IMR-90 (cell line): ENCODE measurements at places on chromosomes 16 and 17. TPM values are rescaled to one million over a fixed set of nuclear protein-coding genes. Genes with fewer than 3 reads are reported as not detected.

Gene ZNF19
- total RNA-seq: 2.8 and 2.9 TPM in 2 replicates

Gene TNK1
- total RNA-seq: under 0.01 and 0.54 TPM in 2 replicates

Gene AANAT
- not detected in 2 replicates for total RNA-seq

DNA sequence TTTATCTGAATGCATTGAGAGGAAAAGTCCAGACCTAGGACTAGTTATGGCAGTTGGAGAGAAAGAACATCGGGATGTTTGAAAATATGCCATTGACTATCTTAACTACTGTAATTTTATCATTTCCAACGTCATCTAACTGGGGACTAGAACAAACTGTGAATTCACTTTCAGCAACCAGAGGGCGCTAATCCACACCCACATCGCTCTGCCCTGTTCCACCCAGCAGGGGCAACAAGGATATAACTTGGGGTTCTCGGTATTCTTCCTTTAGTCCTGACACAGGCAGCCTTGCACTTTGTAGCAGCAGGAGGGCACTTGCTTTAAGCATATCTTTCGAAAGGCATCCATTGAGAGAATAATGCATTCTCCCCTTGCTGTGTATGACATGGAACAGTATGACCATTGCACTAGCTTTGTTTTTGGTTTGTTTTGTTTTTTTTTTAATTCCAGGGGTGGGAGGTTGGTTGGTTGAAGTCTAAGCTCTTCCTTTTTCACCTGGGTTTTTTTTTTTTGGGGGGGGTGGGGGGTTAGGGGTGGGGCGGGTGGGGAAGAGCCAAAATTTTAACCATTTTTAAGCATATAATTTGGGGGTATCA lies 31.5 kb downstream of the SIAH1 start:
- peaks cover 33% of the 10 kb centered on the region for H3K36me3 ChIP-seq
- DNase-seq: peak; percentile 75
- H3K27me3 ChIP-seq: no peaks in the 10 kb centered on the region
- no peaks in the 10 kb centered on the region for H3K4me1 ChIP-seq
- H3K4me3 ChIP-seq: no peak overlapping the region

- H3K27ac ChIP-seq: no peak overlapping the region
- H3K4me3 ChIP-seq: no peak overlapping the region
- no peaks in the 10 kb centered on the region for H3K36me3 ChIP-seq
- DNase-seq: no peak
Observed at GRCh38 chr17:79681628-79682261, 49.0 kb upstream of the ENPP7 start.

DNA sequence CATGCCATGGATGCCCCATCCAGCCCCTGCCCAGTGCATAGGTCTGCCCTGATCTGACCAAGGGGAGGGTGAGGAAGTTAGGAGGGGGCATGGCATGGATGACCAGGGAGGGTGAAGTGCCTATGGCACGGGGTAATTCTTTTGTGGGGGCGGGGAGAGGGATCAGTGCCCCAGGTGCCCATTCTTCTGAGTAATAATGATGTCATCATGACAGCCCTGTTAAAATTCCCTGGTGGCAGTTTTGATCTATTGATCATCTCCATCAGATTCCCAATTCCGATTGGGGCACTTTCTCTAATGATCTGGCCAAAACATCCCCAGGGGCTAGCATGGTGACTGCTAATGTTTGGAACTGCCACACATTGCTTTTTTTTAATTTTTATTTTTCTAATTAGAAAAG lies 392.2 kb downstream of the UTP18 start:
- no peak overlapping the region for H3K4me3 ChIP-seq
- no peaks in the 10 kb centered on the region for H3K4me1 ChIP-seq
- DNase-seq: no peak
- H3K27ac ChIP-seq: no peak overlapping the region

DNA sequence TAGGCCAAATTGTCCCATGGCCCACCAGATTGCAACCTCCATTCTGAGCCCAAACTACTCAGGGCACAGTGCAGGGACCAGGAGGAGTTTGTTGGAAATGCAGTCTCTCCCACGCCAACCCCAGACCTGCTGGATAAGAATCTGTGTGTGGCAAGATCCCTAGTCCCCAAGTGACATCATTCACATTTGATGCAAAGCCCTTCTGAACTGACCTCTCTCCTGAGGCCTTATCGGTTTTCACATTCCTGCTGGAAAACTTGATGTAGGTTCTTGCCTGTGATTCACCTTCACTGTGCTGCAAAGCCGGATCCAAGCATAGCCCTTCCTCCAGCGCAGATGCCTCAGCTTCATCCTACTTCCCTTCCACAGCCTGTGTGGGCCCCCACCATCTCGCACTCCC lies 6.6 kb upstream of the SHCBP1 start:
- H3K4me1 ChIP-seq: peaks cover 8% of the 10 kb centered on the region
- H3K4me3 ChIP-seq: no peak overlapping the region
- peak; percentile 25 for DNase-seq
- H3K36me3 ChIP-seq: no peaks in the 10 kb centered on the region
- no peaks in the 10 kb centered on the region for H3K27me3 ChIP-seq

DNA sequence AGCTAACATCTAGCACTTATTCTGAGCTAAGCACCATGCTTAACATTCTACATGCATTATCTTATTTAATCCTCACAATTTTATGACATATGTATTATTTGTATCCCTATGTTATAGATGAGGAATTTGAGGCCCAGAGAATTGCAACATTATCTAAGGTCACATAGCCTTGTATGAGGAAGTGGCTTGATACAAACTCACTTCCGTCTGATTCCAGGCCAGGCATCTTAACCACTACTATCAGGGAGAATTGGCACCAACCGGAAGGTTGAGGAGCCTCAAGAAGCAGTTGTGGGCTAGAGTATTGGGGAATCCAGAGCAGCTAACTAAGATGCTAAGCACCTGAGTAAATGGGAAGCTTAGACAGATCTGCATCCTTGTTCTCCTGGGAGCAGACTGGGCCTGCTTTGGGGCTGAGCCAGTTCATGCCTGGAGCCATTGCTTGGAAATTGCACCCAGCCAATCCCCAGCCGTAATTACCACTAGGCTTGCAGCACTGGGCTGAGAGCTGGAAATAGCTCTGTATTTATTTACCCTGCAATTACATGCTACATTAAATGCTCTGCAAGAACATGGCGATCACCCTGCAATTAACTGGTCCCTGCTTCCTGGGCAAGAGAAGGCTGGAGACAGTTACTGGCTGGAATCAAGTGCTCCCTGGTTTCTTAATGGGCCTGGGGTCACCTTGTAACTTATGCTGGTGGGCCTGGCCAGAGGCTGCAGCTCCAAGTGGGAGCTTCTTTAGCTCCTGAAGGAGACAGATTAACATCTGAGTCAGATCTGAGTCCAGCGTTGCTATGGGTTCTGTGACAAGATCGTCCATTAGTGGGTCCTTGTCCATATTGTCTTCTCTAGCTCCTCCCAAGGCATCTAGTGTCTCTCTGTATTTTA lies 273.1 kb upstream of the CCL2 start:
- H3K4me1 ChIP-seq: no peaks in the 10 kb centered on the region
- no peak overlapping the region for H3K27ac ChIP-seq
- H3K36me3 ChIP-seq: no peaks in the 10 kb centered on the region
- H3K27me3 ChIP-seq: no peaks in the 10 kb centered on the region

- peaks cover 2% of the 10 kb centered on the region; the same call in 1 of the 2 replicates for H3K36me3 ChIP-seq
- H3K4me3 ChIP-seq: no peak overlapping the region
- H3K27ac ChIP-seq: no peak overlapping the region
- peaks cover 4% of the 10 kb centered on the region; the same call in 1 of the 2 replicates for H3K4me1 ChIP-seq
- no peak for DNase-seq
Observed at GRCh38 chr17:4715063-4715744, 4.8 kb downstream of the ARRB2 start.

- DNase-seq: no peak
- H3K36me3 ChIP-seq: peaks cover 40% of the 10 kb centered on the region
- no peak overlapping the region for H3K4me3 ChIP-seq
- H3K27me3 ChIP-seq: no peaks in the 10 kb centered on the region
Observed at GRCh38 chr16:84323606-84324005, 28.9 kb downstream of the WFDC1 start.

DNA sequence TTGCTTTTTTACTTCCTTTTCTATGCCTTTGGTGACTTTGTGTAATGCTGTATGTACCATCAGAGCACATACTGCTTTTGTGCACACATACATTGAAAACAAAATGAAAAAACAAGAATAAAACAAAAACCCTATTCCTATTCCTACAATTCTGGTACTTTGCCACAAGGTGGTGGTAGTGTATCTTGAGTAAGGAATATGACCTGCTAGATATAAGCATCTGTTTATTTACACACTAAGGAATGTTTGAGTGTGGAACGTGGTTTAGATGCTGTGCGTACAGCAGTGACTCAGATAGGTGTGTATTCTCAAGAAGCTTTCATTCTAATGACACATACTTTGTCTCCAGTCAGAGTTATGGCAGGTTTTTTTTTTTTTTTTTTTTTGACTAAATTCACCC lies 606.2 kb downstream of the WWOX start:
- DNase-seq: peak; percentile 2
- no peaks in the 10 kb centered on the region for H3K36me3 ChIP-seq
- no peak overlapping the region for H3K4me3 ChIP-seq
- no peaks in the 10 kb centered on the region for H3K27me3 ChIP-seq
- no peaks in the 10 kb centered on the region for H3K4me1 ChIP-seq
- H3K27ac ChIP-seq: no peak overlapping the region

- peak; percentile 82 for DNase-seq
- H3K36me3 ChIP-seq: no peaks in the 10 kb centered on the region
- peaks cover 6% of the 10 kb centered on the region for H3K4me1 ChIP-seq
- H3K27ac ChIP-seq: no peak overlapping the region
- H3K4me3 ChIP-seq: no peak overlapping the region
Observed at GRCh38 chr16:83143788-83144187, 517.0 kb downstream of the CDH13 start.

DNA sequence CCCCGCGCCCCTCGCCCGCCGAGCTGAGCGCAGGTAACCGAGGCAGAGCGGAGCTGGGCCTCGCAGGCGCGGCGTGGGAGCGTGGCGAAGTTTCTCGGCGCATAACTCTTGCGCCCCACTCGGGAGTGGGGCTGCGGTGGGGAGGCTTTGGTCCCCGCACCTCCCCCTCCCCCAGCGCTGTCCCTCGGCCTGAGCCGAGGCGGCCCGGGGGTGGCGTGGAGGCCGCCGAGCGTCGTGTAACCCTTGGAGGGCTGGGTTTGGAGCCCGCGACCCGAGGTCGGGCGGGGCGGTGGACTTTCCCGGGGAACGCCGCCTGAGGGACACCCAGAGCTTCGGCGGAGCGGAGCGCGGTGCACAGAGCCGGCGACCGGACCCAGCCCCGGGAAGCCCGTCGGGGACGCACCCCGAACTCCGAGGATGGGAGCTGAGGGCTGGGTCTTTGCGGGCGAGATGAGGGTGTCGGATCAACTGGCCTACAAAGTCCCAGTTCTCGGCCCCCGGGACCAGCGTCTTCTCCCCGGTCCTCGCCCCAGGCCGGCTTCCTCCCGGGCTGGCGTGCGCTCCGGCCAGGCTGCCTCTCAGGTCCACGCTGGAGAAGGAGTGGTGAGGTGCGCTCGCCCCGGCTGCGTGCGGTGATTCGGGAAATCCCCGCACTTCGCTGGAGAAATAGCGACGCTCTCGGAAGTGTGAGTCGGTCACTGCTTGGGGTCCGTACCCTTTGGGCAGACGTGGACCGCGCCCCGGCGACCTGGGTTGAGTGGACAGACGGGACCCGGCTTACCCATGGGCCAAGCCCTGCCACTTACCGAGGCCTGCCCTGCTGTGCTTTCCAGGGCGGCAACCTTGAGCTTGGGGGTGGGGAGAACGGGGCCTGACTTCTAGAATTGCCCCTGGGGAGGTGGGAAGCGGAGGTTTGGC lies 168.4 kb downstream of the RAB11FIP4 start:
- H3K36me3 ChIP-seq: peaks cover 5% of the 10 kb centered on the region; the same call in 1 of the 2 replicates
- H3K4me3 ChIP-seq: peak overlapping the region; percentile 70
- no peaks in the 10 kb centered on the region for H3K27me3 ChIP-seq
- H3K4me1 ChIP-seq: peaks cover 22% of the 10 kb centered on the region
